ENCODE measurements at places on chromosomes 13 and 19.

DNA sequence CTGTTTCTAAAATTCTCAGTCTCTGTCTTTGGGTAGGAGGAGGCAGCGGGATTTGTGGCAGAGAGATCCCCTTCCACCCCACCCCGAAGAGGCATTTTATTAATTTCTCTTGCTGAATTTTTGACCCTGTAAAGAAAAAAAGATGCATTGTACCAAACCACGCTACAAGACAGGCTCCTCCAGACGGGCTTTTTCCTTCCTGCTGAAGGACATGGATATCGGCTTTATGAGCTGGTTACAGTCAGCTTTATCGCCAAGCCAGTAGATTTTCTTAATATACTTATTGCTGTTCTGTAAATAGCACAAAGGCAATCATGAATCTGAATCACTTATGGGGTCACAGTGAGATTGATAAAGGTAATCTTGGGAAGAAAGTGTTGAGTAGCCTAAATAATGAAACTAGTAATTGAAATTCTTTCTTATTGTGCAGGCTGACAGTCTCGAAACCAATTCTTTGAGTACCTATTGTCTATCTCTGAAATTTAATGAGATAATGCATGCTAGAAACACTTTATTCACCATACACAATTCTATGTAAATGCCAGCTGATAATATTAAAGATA lies 24.5 kb downstream of the MBNL2 start:
- DNase-seq: no peak

DNA sequence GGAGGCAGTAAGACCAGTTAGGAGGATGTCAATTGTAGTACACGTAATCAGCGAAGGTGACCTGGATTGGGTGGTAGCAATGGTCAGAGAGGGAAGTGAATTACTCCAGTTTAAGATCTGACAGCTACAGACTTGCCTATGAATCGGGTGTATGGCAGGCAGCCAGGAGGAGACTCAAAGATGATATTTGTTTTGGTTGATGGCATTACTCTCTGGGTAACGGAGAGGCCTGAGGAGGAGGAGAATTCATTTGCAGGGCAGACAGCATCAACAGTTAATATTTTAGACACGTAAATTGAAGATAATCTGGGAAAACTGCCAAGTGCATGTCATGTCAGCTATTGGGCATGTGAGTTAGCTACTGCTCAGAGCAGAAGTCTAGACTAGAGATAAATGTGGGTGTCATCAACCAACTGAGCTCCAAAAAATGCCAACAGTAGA lies 109.2 kb downstream of the SGCG start:
- DNase-seq: no peak

- no peak for DNase-seq
Measured at GRCh38 chr13:33865945-33866344, 48.0 kb downstream of the RFC3 start.

DNA sequence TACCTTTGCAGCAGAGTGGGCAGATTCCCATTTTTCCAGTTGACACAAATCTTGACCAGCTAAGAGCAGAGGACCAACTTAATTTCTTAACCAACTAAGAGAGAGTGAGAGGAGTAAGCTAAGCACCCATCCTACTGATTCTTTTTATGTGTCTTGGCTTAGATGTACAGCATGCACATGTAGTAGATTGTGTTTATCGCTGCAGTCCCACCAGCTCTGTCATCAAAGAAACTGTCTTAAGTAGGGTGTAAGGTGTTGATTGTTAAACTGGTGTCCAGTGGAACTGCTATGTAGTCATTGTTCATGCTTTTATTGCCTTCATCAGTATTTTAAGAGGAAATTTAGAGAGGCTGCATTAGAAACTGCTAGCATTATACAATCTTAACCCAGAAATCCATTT lies 9.0 kb upstream of the UFM1 start:
- no peak for DNase-seq

- no peak for DNase-seq
Measured at GRCh38 chr13:88294368-88294767, 623.2 kb downstream of the SLITRK5 start.

DNA sequence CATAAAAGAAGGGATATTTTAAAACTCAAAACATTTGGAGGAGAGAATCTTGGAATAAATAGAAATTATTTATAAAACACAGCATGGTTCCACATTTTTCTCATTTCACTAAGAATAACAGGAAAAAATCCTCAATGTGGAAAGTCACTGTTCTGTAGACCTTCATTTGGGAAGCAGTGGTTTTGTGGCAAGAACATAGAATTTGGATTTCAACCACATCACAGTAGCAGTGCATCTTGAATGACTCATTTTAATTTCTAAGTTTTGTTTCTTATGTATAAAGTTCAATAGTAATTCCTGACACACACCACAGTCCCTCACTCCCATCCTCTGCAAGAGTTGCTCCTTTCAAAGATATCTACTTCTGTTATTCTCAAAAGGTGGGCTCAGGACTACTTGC lies 264.0 kb downstream of the ENOX1 start:
- DNase-seq: no peak

DNA sequence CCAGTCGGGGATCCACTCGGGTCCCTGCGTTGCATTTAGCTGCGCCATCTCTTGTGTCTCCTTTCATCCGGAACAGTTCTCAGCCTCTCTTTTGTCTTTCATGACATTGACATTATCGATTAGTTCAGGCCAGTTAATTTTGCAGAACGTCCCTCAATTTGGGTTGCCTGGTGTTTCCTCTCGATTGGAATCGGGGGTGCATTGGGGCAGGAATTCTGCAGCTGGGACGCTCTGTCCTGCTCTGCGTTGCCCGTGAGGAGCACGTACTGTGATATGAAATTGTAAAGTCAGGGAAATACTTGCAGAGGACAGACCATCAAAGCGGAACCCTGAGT lies 22.4 kb downstream of the MARK4 start:
- no peak for DNase-seq

GRCh38 chr19:18771328-18772242 lies 19.5 kb downstream of the COMP start:
- no peak for DNase-seq

DNA sequence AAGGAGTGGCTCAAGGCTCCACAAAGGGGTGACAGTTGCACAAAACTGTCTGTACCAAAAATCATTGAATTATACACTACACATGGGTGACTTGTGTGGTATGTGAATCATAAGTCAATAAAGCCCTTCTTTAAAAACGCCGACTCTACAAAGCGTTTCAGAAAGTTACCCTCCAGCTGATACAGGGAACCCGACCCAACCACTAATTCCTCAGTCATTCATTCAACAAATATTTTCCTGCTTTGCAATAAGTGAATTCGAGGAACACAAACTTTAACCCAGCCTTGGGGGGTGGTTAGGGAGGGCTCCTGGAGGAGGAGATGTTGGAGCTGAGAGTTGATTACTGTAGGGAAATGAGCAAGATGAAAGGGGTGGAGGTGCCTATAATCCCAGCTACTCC lies 32.0 kb downstream of the LTBP4 start:
- DNase-seq: no peak

DNA sequence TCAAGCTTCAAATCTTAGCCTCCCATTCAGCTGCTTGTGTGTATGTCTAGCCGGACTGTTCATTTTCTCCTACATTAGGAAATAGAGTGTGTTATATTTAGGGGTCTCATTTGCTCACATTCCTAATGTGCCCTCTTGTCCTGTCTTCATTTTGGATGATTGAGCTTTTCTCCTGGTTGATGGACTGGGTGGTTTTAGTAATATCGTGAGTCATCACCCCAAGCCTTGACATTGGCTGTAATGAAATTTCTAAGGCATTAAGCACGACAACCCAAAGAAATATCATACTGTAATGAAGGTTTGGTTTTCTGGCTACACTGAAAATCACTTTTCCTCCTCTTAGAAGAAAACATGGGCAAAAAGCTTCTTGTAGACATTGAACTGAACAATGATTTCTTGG lies 110.7 kb upstream of the WASF3 start:
- DNase-seq: no peak

DNA sequence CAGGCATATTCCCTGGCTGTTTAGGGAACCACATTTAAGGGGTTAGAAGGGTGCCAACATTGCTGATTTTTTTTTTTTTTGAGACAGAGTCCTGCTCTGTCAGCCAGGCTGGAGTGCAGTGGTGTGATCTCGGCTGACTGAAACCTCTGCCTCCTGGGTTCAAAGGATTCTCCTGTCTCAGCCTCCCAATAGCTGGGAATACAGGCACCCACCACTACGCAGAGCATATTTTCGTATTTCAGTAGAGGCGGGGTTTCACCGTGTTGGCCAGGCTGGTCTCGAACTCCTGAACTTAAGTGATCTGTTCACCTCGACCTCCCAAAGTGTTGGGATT lies 7.8 kb upstream of the CRX start:
- no peak for DNase-seq

DNA sequence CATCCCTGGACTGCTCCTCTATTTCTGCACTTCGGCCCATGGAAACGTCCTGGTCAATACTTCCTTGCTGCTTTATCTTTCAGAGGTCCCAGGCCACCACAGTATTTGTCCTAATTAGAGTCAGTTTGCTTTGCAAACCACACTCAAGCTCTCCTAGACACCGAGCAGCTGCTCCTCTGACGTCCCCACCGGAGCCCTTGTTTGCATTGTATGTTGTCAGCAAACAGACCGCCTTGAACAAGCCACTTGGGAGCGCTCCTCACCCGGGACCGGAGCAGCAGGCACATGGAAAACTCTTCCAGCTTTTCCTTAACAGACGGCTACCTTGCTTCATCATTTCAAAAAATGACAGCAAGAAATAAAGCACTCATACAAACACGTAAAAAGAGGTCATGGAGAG lies 51.5 kb upstream of the GTF3A start:
- DNase-seq: peak; percentile 48

- DNase-seq: peak; percentile 19
Measured at GRCh38 chr13:28636677-28637317, 22.1 kb upstream of the POMP start.

DNA sequence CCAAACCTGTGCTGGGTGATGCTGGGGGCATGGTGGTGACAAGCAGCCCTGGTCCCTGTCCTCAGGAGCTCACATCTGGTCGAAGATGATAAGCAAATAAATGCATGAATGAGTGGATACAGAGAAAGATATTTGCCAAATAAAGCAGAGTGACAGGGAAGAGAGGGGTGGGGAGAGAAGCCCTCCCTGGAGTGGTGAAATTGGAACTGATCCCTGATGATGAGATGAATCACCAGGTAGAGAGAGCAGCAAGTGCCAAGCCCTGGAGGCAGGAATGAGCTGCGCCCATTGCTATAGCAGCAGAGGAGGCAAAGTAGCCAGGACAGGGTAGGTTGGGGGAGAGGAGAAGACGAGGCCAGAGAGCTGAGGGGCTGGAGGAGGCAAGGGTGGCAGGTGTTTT lies 13.7 kb downstream of the FXYD5 start:
- DNase-seq: no peak
